ENCODE measurements at places on chromosomes 4 and X. TPM values are rescaled to one million over a fixed set of nuclear protein-coding genes. Genes with fewer than 3 reads are reported as not detected.
A peak's percentile ranks its signal among the peaks of the same experiment; 100 is the strongest.

Gene GPR143
- not detected for total RNA-seq

Gene FAM184B
- total RNA-seq: not detected

Gene PJA1
- total RNA-seq: 25.7 TPM

Gene HTR2C
- not detected for total RNA-seq

Gene STPG2
- 0.41 TPM for total RNA-seq

Gene IGFBP7
- not detected for total RNA-seq

Gene FGF2
- total RNA-seq: not detected

DNA sequence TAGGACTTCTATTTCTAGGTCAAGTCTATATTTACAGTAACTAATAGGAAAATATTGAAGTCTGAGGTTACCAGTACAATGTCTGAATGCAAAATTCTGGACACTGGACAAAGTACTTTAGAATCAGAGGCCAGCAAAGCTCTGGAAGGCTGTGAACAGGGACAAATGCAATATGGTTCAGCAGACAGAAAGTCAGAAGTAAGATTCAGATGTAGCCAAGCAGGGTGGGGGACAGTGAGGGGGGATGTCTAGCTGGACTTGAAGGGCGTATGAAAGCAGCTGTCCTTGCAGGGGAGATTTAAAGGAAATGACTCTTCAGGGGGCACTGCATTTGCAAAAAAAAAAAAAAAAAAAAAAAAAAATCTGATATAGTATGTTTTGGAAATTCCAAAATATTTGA lies 2.9 kb downstream of the SORBS2 start:
- H3K4me1 ChIP-seq: peaks cover 17% of the 10 kb centered on the region
- no peaks in the 10 kb centered on the region for H3K36me3 ChIP-seq
- H3K27ac ChIP-seq: no peak overlapping the region
- DNase-seq: no peak
- no peak overlapping the region for H3K4me3 ChIP-seq

DNA sequence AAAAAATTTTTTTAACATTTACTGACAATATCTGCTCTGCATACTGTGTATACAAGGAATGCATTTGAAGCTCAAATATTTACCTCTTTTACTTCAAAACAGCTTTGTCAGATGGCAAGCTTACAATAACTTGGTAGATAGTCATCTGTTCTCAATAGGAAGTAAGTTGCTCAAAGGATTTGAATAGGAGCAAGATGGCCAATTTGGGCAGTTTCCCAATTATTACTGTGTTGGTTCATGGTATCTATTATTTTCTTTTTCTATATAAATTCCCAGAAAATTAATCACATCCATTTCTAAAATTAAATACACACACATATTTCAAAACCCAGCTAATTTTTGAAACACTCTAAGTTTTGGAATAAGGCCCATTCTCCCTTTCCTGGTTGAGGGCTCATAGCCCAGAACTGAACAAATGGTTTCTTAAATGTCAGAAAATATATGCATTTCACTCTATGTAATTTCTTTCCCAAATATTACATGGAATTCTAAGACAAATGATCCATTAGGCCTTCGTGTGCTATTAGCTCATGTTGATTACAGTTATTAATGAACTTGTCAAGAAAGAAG lies 60.2 kb upstream of the BLTP1 start:
- no peak overlapping the region for H3K27ac ChIP-seq
- H3K4me3 ChIP-seq: no peak overlapping the region
- H3K27me3 ChIP-seq: no peaks in the 10 kb centered on the region
- no peak for DNase-seq
- no peaks in the 10 kb centered on the region for H3K36me3 ChIP-seq

GRCh38 chrX:55715847-55716246 lies 1.7 kb upstream of the RRAGB start:
- no peaks in the 10 kb centered on the region for H3K27me3 ChIP-seq
- no peaks in the 10 kb centered on the region for H3K36me3 ChIP-seq
- peaks cover 9% of the 10 kb centered on the region for H3K4me1 ChIP-seq
- no peak overlapping the region for H3K27ac ChIP-seq
- H3K4me3 ChIP-seq: no peak overlapping the region

DNA sequence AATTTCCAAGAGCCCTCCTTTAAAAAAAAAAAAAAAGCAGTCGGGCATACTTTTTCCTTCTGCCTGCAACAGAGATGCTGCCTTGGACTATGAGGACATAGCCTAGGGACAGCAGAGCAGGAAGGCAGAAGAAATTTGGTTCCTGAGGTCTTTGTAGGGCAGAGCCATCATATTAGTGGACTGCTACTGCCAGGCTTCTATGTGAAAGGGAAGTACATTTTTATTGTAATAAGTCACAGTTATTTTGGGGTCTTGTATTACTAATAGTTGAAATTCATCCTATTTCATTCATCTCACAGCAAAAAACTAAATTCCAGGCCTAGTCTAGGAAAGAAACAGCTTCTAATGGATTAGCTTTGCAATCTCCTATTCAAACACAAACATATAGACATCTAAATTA lies 211.2 kb downstream of the NSUN7 start:
- no peak overlapping the region for H3K4me3 ChIP-seq
- no peak overlapping the region for H3K27ac ChIP-seq
- no peak for DNase-seq
- H3K36me3 ChIP-seq: no peaks in the 10 kb centered on the region

GRCh38 chrX:3815896-3816664 lies 102.6 kb upstream of the PRKX start:
- no peaks in the 10 kb centered on the region for H3K36me3 ChIP-seq
- no peaks in the 10 kb centered on the region for H3K27me3 ChIP-seq
- H3K27ac ChIP-seq: peak overlapping the region; percentile 90

- no peak overlapping the region for H3K27ac ChIP-seq
- H3K4me3 ChIP-seq: no peak overlapping the region
- H3K36me3 ChIP-seq: no peaks in the 10 kb centered on the region
- no peaks in the 10 kb centered on the region for H3K27me3 ChIP-seq
- H3K4me1 ChIP-seq: no peaks in the 10 kb centered on the region
- no peak for DNase-seq
These were observed 502.5 kb downstream of the GRXCR1 start for GRCh38 chr4:43394976-43395375.

- no peak overlapping the region for H3K27ac ChIP-seq
- no peaks in the 10 kb centered on the region for H3K4me1 ChIP-seq
- peak; percentile 42 for DNase-seq
- H3K4me3 ChIP-seq: no peak overlapping the region
These were observed 28.2 kb upstream of the CENPU start for GRCh38 chr4:184762100-184762499.

DNA sequence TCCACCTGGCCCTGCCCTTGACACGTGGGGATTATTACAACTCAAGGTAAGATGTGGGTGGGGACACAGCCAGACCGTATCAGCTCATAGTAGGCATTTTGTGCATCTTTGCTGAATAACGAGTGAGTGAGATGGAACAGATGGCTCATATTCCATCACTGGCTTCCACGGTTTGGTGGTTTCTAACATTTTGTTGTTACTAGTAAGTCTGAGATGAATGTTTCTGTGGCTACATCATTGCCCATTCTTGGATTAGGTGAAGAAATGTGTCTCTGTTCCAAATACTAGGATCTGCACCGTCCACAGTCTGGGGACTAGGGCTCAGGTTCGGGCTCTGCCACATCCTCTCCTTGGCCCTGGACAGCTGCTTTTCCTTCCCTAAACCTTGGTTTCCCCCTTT lies 3.6 kb downstream of the ABLIM2 start:
- H3K36me3 ChIP-seq: no peaks in the 10 kb centered on the region
- H3K4me3 ChIP-seq: no peak overlapping the region
- H3K27me3 ChIP-seq: peaks cover 5% of the 10 kb centered on the region
- H3K27ac ChIP-seq: no peak overlapping the region

GRCh38 chrX:69323786-69324720 lies 158.8 kb upstream of the PJA1 start:
- H3K27ac ChIP-seq: no peak overlapping the region
- H3K4me3 ChIP-seq: no peak overlapping the region
- H3K4me1 ChIP-seq: no peaks in the 10 kb centered on the region
- no peaks in the 10 kb centered on the region for H3K27me3 ChIP-seq
- no peak for DNase-seq
- H3K36me3 ChIP-seq: no peaks in the 10 kb centered on the region

- no peak overlapping the region for H3K4me3 ChIP-seq
- H3K27me3 ChIP-seq: no peaks in the 10 kb centered on the region
- H3K36me3 ChIP-seq: no peaks in the 10 kb centered on the region
- H3K4me1 ChIP-seq: no peaks in the 10 kb centered on the region
- DNase-seq: peak; percentile 18
These were observed 110.9 kb upstream of the ANK2 start for GRCh38 chr4:112938461-112939058.

GRCh38 chr4:66097218-66097617 lies 426.9 kb upstream of the EPHA5 start:
- H3K36me3 ChIP-seq: no peaks in the 10 kb centered on the region
- H3K27ac ChIP-seq: no peak overlapping the region
- DNase-seq: no peak
- no peak overlapping the region for H3K4me3 ChIP-seq

- no peak overlapping the region for H3K4me3 ChIP-seq
- peaks cover 5% of the 10 kb centered on the region for H3K27me3 ChIP-seq
- DNase-seq: no peak
- no peak overlapping the region for H3K27ac ChIP-seq
- no peaks in the 10 kb centered on the region for H3K4me1 ChIP-seq
These were observed 35.7 kb downstream of the ING2 start for GRCh38 chr4:183540410-183541009.

DNA sequence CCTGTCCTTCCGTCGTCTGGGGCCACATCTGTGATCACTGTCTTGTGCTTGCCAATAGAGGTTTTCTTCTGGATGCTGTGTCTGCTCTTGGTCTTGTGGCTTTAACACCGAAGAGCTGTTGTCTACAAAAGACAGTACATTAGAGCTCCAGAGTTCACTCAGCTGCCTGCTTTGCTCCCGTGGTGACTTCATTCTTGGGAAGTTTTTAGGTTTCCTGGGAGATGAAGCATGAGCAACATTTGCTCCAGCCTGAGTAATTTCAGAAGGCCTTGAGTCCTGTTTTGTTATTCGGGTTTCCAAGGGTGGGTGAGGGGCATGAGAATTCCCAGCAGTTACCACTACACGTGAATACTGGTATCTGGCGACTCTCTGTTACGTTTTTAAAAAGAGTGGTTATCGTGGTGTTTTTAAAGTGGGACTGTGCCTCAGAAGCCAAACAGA lies 189.2 kb downstream of the SHROOM3 start:
- H3K4me1 ChIP-seq: no peaks in the 10 kb centered on the region
- no peak overlapping the region for H3K4me3 ChIP-seq

DNA sequence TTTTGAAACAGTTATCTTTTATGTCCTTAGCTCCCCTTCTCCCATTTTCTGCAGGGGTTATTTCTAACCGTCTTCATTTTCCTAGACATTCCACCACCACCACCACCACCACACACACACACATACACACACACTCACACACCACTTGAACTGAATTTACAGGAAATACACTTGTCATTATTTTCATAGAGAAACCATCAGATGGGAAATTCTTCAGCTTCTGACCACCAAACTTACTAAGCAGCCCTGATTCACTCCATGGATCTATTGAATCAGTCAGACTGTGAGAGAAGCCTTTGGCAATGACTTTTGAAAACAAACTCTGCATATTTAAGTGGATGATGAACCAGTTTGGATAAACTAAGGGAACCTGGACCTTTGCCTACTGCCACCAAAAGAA lies 210.1 kb upstream of the NHS start:
- H3K27me3 ChIP-seq: no peaks in the 10 kb centered on the region
- no peaks in the 10 kb centered on the region for H3K36me3 ChIP-seq
- H3K27ac ChIP-seq: no peak overlapping the region
- H3K4me1 ChIP-seq: no peaks in the 10 kb centered on the region
- no peak overlapping the region for H3K4me3 ChIP-seq

- H3K36me3 ChIP-seq: no peaks in the 10 kb centered on the region
- DNase-seq: peak; percentile 15
- H3K4me1 ChIP-seq: peaks cover 66% of the 10 kb centered on the region
- peaks cover 5% of the 10 kb centered on the region for H3K27me3 ChIP-seq
These were observed 1.6 kb upstream of the ABLIM2 start for GRCh38 chr4:8160233-8160560.

- no peaks in the 10 kb centered on the region for H3K27me3 ChIP-seq
- H3K36me3 ChIP-seq: no peaks in the 10 kb centered on the region
- H3K4me3 ChIP-seq: no peak overlapping the region
- peaks cover 22% of the 10 kb centered on the region for H3K4me1 ChIP-seq
These were observed 2.3 kb upstream of the UVSSA start for GRCh38 chr4:1344696-1345095.

All from B cell (primary cell).